Activated T-helper 17 cell treated with anti-CD3 and anti-CD28 coated beads, Interleukin-2, amount 50 U/mL, for 72 hours (primary cell): ENCODE measurements at places on chromosomes 16 and 17.

DNA sequence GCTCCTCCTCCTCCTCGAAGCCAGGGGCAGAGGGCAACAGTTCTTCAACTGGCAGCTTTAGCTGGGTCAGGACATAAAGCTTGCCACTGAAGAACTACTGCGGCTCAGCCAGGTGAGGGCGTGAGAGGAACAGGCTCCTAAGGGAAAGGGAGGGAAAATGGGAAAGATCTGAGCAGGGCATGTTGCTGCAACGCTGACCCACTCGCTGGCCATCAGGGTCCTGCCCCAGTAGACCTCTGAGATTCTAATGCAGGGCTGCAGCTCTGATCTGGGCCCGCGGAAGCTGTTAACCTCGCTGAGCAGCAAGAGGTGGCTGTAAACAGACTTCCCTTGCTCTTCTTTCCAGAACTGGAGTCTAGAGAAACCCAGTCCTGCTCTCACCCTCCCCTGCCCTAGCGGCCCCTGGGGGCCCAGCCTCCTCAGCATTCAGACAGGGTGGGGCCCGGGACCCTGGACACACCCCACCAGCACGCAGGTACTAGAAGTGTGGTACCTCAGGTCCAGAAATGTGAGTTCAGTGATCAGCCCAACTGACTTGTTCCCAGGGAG, 3.8 kb upstream of the TLCD2 start:
- ATAC-seq: no peak

DNA sequence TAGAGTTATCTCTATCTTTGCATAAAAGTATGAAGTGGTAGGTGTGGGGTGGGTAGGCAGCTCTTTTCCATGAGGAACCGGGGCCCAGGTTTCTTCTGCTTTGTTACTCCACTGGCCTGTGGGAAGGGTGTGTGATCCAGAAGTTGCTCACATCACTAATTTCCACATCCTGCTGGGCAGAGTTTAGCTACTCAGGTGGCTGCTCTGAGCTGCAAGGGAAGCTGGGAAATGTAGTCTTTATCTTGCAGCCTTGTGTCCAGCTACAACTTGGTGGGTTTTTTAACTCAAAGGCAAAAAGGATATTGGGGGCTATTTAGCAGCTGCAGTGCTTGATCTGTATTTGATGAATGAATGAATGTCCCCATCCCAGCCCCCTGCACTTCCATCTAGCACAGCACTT, 335.3 kb downstream of the SNX29 start:
- no peak for ATAC-seq

DNA sequence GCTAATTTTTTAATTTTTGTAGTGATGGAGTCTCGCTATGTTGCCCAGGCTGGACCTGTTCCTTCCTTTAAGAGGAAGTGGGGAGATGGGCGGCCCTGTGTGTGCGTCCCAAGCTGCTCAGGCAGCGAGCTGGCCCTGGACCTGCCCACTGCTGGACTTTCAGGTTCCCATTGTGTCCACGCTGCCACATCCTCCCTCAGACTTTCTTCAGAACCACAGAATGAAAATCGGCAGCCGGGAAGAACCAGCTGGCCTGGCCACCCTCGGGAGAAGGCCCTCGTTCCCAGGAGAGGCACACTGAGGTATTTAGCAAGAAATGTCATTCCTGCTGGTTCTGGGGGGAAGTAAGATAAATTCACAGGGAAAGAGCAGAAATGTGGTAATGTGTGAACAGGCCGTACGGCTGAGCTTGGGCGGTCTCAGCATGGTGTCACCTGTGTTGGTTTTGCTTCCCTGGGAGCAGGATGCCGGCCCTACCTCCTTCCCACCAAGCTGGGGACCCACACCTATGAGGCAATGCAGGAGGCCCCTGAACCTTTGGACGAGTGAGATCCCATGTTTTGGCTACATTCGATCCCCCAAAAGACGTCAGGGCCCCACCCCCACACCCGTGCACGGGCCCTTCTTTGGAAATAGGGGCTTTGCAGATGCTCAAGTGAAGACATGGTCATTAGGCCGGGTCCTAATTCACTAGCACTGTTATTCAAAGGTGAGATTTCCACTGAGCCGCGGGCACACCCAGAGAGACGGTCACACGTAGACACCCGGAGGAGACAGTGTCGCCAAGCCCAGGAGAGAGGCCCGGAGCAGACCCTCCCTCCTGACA, 35.9 kb upstream of the ZNF469 start:
- no peak for ATAC-seq

GRCh38 chr17:53792997-53793396, 29.7 kb upstream of the KIF2B start:
- no peak for ATAC-seq

DNA sequence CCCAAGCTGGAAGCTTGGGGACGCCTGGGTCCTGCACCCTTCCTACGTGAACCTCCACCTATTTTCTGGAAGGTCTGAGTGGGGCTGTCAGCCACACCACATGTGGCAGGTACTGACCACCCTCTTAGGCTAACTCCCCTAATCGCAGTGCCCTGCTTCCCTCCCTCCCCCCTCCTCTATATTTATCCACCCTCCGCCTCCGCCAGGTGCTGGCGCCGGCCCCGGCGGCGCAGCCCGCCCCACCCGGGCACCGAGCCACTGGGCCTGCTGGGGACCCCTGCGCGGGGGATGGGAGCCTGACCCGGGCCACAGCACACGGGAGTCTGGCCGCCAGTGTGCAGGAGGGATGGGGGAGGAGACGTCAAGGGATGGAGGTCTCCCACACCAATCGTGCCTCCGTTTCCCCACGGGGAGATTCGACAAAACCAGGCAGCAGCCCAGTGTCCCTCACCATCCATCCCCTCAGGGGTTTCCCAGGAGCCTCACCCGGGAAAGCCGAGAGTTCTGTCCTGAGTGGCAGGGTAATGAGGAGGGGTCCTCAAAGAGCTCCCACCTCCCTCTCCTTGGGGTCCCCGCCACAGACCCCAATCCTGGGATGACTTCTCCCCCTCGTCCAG, 1.3 kb downstream of the PLEKHH3 start:
- ATAC-seq: no peak

DNA sequence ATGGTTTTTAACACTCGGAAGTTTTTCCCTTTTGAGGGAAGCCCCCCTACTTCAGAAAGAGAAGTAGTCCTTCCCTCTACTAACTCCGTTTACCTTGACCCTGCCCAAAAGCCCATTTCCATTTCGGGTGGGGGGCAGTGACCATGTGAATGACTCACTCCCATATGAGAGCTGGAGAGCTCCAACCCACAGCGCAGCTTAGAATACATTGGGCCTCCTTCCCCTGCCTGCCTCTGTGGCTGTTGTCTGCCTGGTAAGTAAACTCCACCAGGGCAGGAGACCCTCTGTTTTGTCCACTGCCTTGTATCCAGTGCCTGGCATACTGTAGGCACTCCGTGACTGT, 985 bp downstream of the SGSM2 start:
- no peak for ATAC-seq

DNA sequence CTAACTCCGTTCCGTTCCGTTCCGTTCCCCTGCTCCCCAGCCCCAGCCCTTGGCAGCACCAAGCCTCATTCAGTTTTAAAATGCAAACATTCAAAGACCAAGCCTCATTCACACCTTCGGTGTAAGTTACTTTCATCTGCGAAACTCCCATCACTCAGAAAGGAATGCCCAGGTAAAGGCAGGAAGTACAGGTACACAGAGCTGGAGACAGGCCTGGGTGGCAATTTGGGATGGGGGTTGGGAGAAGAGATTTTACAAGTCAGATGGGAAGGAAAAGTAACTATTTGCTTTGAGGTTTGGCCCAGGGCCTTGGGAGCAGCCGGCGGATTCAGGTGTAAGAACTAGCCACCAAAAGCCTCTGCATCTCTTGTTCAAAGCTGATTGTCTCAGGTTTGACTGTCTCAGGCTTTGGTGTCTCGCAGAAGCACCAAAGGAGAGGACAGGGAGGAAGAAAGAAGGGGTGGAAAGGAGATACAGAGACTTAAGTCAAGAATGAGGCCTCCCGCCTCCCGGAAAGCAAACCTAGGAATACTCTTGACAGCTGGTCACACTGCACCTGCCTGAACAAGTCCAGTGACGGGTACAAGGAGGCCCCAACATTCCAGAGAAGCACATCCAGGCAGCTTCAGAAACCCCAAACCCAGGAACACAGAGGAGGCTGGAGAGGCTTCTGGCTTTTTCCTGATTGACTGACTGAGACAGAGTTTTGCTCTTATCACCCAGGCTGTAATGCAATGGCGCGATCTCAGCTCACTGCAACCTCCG, 54.7 kb downstream of the NXN start:
- no peak for ATAC-seq

DNA sequence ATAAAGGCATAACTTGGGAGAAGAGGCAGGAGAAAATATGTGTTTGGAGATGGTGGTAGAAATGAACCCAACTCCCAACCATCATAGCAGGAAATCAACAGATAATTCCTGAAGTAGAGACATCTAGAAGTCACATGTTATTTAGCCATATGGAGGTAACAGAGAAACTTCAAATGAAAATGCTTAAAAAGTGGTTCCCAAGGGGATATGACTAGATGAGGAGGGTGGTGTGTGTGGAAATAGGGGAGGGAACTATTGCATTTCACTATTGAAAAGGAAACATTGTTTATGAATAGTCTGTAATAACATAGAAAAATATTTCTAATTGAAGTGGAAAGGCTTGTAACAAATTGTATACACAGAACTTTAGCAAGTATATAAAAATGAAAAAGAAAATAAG, 412.0 kb downstream of the SHISA9 start:
- ATAC-seq: no peak

DNA sequence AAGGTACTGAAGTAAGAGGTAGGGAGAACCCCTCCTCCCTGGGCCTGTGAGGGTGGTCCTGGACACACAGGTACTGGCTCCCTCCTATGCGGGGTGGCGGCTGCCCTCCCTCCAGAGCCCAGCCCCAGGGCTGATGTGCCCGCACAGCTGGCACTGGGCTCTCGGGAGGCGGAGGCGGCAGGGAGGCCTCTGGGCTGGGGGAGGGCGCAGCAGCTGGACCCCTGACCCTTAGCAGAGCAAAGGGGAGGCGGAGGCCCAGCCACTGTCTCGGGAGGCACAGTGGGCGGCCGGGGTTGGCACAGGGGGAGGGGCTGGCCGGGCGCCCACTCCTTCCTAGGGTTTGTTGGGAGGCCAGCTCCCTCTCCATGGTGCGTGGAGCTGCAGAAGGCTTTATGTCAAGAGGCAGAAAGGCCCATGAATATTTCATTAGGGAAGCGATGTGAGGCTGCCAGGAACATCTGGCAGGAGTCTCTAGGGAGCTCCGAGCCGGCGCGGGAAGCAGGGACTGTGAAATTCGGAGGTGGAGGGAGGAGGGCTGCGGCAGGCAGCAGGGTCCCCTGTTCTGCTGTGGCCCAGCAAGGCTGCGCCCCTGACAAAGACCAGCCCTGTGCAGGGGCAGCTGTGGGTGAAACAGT, 44.1 kb upstream of the ACSF3 start:
- ATAC-seq: no peak

GRCh38 chr17:50020841-50021599, 26.0 kb upstream of the DLX3 start:
- no peak for ATAC-seq

GRCh38 chr16:24208710-24209109, 47.4 kb upstream of the CACNG3 start:
- no peak for ATAC-seq

GRCh38 chr16:83717814-83718213, 90.0 kb upstream of the HSBP1 start:
- no peak for ATAC-seq

- ATAC-seq: no peak
Measured at GRCh38 chr17:75846692-75847613, 2.7 kb upstream of the UNC13D start.

- no peak for ATAC-seq
Measured at GRCh38 chr16:53668869-53669268, 34.8 kb downstream of the RPGRIP1L start.

DNA sequence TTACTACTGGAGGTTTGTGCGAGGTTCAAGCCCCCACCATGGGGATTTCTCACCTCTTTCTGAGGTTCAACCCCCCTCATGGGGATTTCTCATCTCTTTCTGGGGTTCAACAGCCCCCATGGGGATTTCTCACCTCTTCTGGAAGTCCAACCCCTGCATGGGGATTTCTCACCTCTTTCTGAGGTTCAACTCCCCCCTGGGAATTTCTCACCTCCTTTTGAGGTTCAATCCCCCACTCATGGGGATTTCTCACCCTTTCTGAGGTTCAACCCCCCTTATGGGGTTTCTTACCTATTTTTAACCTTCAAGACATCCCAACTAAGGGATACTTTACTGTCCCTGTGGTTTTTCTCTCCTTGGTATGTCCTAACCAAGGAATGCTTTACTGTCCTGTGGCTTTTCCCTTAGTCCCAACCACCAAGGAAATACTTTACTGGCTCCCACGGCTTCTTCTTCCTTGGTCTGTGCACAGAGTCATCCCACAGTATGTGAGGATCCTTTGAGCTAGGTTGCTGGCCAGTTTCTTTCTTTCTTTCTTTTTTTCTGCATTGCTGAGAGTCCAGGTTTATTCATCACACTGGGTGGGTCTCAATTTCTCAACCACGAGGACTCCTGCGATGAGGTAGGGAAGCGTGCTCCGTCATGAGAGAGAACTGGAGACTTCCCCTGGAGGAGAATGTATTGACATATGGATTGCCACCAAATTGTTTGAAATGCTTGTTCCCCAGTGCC, 2140.2 kb downstream of the TP53TG3F start:
- ATAC-seq: no peak

DNA sequence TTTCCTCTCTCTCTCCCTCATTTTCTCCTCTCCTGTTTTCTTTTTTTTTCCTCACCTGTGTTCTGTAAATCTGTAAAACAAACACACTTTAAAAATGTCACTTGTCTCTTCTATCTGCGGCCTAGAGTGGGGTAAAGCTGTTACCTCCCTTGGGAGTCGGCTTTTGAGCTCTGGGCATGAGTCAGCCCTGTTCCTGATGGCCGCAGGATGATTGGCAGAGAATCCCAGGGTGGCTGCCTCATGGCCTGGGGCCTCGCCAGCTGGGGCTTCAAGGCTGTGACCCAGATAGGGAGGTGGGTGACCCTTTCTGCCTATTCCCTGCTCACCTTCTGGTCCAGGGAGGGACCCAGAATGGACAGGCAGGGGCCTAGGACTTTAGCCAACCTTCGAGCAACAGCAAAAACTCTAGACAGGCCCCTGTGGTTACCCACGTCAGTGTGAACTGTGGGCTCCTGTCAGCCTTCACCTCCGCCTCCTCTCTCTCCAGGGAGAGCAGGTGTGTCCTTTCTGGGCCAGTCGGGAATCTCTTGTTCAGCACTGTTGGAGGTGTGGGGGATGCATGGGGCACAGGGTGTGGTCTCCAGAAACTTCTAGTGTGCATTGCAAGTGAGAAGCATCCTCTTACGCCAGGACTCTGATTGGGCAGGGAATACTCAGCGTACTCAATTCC, 87.4 kb downstream of the RAP1GAP2 start:
- ATAC-seq: no peak

DNA sequence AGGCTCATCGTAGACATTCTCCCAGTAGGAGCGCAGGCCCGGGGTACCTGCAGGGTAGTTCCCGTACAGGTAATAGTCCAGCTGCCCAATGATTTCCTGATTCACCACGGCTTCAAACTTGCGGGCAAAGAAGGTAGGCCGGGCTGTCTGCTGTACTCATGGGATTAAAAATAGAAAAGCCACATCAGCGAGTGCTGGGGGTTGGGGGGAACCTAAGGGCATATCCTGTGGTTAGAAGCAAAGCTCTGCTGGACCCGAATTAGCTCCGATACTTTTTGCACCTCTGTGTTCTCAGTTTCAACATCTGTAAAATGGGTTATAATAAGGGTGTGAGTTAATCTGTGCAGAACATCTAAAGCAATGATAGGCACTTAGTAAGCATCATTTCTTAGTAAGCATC, 336.2 kb downstream of the XYLT1 start:
- ATAC-seq: no peak
